ENCODE measurements at places on chromosomes 5 and 9.

DNA sequence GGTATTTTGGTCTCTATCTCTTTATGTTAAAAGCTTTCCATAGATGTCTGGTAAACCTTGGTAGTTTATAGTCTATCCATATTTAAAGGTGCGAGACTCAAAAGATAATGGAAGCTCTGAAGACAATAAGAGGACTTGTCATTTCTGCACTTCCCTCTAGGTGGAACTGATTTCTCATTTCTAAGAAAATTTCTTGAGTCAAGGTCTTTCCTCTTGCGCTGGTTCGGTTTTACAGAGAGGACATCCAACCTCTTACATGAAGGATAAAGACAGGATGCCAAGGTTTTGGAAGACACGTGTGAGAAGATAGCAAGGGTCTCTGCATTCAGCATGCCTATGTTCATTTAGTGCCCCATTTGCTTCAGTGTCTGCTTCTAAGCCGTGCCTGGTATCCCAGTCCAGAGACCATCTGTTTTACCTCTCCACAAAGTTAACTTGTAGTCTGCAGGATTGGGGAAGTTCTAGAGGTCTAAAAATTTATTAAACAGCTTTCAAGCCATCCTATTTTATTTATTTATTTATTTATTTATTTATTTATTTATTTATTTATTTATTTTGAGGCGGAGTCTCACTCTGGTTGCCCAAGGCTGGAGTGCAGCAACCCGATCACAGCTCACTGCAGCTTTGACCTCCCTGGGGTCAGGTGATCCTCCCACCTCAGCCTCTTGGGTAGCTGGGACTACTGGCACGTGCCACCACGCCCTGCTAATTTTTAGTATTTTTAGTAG, 41.6 kb downstream of the KIAA1191 start:
- DNase-seq, result no peak

DNA sequence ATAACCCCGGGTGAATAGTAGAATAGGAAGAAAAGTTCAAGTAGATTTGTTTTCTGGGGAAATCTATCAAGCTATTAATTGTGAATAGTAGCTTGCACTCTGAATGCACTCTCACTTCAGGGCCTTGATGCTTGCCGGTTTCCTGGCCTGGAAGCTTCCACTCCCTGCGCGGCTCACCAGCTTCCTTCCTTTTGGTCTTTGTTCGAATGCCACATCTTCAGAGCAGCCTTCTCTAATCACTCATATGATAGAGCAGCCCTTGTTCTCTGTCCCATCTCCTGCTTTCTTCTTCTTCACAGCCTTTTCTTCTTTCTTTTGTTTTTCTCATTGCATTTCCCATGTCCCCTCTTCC, 146.7 kb downstream of the MAST4 start:
- DNase-seq, result no peak

DNA sequence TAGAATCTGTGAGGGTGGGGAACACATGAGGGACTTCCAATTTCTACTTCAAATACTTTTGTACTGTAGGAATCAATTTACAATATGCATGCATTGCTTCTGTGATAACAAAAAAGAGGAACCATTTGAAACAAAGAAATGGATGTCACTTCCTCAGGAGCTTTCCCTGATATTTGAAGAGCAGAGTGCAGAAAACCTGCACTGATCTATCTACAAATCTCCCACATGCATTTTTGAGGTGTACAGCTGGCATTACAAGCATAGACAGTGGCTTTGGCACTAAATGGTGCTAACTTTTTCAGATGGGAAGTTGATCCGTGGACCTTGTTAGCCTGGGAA, 27.7 kb downstream of the YIPF5 start:
- no peak for DNase-seq

DNA sequence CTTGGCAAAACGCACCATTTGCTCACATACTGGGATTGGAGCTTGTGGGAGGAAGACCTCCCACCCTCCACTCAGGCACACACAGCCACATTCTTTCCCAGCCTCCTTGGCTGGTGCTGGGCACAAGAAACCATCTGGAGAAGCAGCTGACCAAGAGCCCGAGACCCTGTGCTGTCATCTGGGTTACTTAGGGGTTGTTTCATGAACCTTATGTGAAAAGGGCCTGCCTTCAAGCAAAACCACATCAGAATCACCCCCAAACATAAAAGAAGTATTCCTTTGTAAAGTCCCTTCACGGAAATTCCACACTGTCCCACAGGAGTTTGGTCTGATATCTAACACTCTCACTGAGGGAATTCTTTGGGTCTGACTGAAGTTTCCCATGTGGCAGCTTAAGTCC, 172.1 kb downstream of the NR3C1 start:
- DNase-seq, result no peak

DNA sequence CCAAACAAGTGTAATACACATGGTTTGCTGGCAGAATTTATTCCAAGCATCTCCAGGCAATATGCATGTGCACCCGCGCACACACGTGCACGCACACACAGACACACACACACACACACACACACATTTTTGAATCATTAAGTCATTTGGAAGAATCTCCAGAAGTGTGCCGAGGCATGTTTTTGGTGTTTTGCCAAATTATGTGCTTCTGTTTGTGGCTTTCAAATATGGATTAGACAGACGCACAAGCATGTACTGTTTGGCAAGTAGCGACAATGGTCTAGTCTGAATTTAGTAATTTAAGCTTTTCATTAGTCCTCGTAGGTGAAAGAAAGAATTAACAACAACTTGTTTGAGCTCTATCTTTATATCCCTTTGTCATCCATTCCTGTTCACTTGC, 36.7 kb downstream of the NFIB start:
- no peak for DNase-seq

Data from WTC11 (cell line).